ENCODE measurements at places on chromosomes 6 and 20. TPM values are rescaled to one million over a fixed set of nuclear protein-coding genes. Genes with fewer than 3 reads are reported as not detected.

Gene MTO1
- 11.7 TPM for polyA plus RNA-seq

Gene RAET1E
- 0.56 TPM for polyA plus RNA-seq

Gene HLA-DQB2
- polyA plus RNA-seq = not detected

Gene BCKDHB
- 9.8 TPM for polyA plus RNA-seq

Gene OXT
- polyA plus RNA-seq = 1.9 TPM

Gene TMEM74B
- 5.1 TPM for polyA plus RNA-seq

Gene GHRH
- polyA plus RNA-seq = not detected

Gene LY6G6F
- polyA plus RNA-seq = not detected

Gene SPO11
- polyA plus RNA-seq = not detected

Gene FAM50B
- 7.3 TPM for polyA plus RNA-seq

Gene FGD2
- polyA plus RNA-seq = 7.0 TPM

Gene CYP21A2
- polyA plus RNA-seq = 2.1 TPM
